ENCODE measurements at places on chromosomes 4 and X.
A peak's percentile ranks its signal among the peaks of the same experiment; 100 is the strongest.

GRCh38 chrX:29870608-29871007 is 344.8 kb upstream of the MAGEB2 start:
- DNase-seq: no peak

GRCh38 chr4:83964996-83965541 is 429.2 kb downstream of the GPAT3 start:
- DNase-seq: no peak

DNA sequence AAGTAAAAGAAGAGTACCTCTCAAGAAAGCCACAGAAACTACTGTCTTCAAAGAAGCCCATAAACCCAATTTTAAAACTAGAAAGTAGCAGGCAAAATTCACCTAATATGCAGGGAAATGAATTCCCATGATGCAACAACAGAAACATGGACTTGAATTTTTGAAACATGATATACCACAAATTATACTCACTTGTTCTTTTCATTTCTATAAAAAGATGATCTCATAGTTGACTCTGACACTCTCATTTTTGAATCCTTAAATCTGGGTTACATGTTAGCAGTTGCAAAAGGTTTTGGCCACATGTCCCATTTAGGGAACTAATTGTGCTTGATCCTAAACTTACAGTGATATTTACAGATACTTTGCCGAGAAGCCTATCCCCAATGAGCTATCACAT is 1130.8 kb downstream of the FAT4 start:
- no peak for DNase-seq

- no peak for DNase-seq
Observed at GRCh38 chr4:159291176-159291575, 188.3 kb downstream of the RAPGEF2 start.

DNA sequence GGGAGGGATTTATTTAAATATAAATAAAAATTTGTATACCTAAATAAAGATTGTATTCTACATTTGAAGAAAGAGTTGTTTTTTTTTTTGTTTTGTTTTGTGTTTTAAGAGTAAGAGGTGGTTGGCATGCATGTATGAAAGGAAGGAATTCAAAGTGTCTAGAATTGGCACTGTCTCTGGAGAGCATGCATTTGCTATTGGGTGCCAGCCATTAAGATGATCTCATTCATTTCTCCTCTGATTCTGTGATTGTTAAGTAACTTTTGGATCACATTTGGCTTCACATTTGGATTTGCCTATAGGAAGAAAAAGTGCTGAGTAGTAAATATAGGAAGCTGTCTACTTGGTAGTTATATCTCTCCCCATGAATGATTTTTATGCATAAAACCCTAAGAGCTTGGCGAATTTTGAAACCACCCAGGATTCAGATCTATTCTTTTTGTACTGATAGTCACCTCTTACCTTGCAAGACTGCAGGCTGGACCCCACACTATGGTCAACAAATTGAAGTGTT is 7.8 kb upstream of the BOD1L1 start:
- DNase-seq: no peak

- DNase-seq: no peak
Observed at GRCh38 chr4:121397434-121397833, 16.6 kb upstream of the QRFPR start.

DNA sequence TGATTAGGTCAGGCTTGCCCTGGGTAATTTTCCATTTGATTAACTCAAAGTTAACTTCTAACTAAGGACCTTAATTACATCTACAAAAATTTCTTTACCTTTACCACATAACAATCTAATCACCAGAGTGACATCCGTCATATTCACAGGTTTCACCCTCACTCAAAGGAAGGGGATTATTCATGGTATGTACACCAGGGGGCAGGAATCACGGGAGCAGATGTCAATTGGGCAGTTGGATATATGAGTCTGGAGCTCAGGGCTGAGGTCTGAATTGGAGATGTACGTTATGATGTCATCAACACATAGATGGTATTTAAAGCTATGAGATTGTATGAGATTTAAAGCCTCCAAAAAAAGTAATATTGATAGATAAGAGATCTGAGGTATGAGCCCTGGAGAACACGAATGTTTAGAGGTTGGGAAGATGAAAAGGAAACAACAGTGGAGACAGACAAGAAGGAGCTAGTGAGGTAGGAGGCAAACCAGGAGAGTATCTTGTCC is 52.9 kb downstream of the PGRMC1 start:
- DNase-seq: no peak

GRCh38 chr4:55161739-55162138 is 36.3 kb upstream of the KDR start:
- no peak for DNase-seq

- DNase-seq: no peak
Observed at GRCh38 chr4:153081006-153081580, 123.2 kb upstream of the TRIM2 start.

GRCh38 chrX:136275553-136275952 is 24.4 kb upstream of the MAP7D3 start:
- no peak for DNase-seq

GRCh38 chrX:77949840-77950239 is 19.6 kb downstream of the PGAM4 start:
- DNase-seq: no peak

- no peak for DNase-seq
Observed at GRCh38 chr4:114217150-114217817, 237.8 kb upstream of the ARSJ start.

DNA sequence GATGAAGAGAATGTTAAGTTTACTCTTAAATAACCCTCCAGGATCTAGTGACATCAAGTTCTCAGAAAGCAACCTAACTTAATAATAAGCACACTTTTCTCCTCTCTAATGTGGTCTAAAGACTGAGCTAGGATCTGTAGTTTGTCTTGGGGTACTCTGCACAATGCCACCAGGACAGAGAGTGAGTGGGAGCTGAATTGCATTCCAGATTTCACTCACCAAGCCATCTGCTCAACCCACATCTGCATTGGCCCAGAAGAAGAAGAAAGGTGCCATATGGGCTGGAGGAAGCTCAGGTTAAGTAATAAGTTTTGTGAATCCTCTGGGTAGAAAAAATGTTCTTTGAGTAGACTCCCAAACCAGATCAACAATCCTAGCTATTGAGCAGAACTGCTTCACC is 384.6 kb downstream of the PPP3CA start:
- DNase-seq: no peak

- DNase-seq: no peak
Observed at GRCh38 chr4:189113389-189113888, 827.2 kb upstream of the FRG1 start.

DNA sequence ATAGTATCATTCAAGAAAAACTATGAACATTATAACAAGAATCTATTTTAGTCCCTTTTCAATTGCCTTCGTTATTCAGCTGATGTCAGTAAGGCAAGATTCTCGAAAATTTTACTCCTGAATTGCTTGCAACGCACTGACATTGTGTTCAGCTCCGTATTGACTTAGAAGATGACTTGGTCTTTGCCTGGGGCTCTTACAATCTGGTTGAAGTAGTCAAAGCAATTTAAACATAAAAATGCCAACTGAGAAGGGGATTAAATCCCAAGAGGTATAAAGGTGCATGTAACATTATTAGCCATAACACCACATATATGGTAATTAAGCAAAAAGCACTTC is 507.1 kb downstream of the CENPC start:
- DNase-seq: no peak

DNA sequence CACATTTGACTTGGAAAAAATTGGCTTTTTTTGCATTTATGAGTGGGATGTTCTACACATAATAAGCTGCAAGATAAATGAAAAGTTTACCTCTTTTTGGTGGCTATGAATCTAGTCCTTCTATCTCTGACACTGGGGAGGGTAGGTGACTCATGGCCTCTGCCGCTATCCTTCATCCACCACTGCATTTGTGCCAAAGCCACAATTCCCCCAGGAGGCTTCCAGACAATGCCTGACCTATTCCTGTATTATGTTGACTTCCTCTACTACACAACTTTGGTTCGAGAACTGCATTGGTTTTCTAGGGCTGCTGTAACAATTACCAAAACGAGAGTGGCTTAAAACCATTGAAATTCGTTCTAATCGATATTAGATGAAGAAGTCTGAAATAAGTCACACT is 245.6 kb downstream of the TRAM1L1 start:
- DNase-seq: no peak

GRCh38 chr4:77662396-77662795 is 56.8 kb downstream of the CXCL13 start:
- DNase-seq: no peak

- DNase-seq: no peak
Observed at GRCh38 chrX:25925946-25926345, 212.2 kb upstream of the MAGEB18 start.

GRCh38 chrX:22300130-22300529 is 27.4 kb downstream of the CBLL2 start:
- peak; percentile 44 for DNase-seq

- no peak for DNase-seq
Observed at GRCh38 chr4:59102311-59102710, 1992.1 kb upstream of the IGFBP7 start.

DNA sequence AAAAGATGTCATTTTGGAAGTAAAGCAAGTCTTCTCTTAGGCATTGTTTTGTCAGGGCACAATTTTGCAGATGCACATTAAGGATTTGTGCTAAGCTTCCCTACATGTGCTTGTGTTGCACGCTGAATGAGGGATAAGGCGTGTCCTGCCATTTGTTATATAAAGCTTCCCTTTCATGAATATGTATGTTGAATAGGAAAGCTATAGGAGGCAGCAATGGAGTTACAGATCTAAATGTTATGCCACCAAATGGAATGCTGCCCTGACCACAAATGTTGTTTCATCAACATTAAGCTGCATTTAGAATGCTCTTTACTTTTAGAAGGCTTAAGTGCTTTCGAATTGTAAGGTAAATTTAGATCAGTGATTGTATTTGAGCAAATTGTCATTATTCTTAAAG is 20.9 kb downstream of the SGMS2 start:
- no peak for DNase-seq

DNA sequence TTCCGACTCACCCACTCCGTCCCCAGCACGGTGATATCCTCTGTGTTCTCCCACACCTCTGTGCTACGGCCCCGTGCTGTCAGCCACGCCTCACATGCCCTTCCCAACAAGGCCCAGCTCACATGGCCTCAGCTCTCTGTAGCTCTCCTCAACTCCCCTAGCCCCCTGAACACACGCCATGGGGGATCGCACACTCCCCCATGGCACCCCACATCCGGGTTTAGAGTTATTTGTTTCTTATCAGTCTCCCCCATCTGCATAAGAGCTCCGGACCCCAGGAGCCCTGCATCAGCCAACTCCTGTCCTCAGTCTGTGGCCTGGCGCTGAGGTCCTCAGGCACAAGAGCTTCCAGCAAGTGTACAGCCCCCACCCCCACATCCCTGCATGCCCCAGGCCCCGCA is 7.0 kb downstream of the C4orf50 start:
- peak; percentile 46 for DNase-seq

GRCh38 chr4:145769450-145770037 is 89.6 kb downstream of the C4orf51 start:
- DNase-seq: no peak

GRCh38 chrX:19839770-19840254 is 47.6 kb downstream of the SH3KBP1 start:
- peak; percentile 67 for DNase-seq

DNA sequence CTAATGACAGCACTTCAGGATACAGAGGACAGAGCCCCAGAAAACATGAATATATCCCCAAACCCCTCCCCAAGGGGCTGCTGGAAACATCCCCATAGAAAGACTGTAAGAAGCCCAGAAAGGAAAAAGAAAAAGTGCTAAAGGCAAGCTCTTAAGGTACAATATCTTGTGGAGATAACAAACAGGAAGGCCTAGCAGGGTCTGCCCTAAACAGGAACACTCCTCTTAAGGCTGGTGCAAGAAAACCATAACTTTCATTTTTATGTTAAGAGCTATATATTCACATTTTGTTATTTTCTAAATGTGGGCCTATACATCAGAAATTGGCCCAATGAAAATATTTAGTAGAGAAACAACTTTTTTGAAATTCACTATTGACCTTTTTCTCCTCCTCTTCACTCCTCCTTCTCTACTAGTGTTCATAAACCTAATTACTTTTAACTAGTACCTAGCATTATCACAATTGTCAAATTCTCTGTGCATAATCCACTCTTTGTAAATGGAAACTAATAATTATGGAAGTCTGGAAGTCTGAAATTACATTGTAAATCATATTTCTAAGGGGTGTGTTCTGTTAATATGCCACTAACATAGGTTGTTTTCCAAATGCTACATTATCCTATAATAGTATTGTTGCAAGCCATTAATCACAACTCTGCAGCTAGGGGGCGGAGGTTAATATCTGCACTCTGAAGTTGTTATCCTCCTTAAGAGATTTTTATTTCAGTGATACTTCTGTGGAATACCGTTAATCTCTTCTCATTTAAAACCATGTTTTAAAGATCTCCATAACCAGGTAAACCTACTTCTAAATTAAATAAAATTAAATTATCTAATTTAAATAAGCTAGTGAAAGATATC is 59.8 kb downstream of the CASK start:
- DNase-seq: no peak

DNA sequence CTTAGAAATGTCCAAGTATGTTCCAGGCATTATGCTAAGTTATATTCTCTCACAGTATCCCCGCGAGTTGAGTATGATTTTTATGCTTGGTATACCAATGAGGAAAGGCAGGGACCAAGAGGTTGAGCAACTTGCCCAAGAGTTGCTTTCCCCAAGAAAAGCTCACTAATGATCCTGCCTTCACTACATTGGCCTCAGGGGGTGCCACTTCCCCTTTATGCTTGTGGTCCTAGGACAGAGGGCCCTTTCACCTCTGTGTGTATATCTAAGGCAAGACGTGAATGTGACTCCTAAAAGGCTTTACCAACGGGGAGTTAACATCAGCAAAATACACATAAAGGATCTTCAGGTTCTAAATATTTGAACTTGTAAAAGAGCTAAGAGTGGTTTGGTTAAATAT is 164.4 kb upstream of the CPEB2 start:
- peak; percentile 44 for DNase-seq

- no peak for DNase-seq
Observed at GRCh38 chr4:105194328-105195231, 47.9 kb downstream of the TET2 start.

DNA sequence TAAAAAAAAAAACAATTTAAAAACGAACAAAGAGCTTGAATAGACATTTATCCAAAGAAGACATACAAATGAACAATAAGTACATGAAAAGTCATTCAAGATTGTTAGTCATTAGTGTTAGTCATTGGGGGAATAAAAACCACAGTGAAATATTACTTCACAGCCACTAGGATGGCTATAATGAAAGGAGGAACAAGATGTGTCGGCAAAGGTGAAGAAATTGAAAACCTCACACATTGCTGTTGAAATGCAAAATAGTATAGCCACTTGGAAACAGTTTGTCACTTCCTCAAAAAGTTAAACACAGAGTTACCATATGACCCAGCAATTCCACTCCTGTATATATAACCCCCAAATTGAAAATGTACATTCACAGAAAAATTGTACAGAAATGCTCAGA is 45.2 kb upstream of the SLC39A8 start:
- DNase-seq: peak; percentile 90

GRCh38 chrX:129091097-129091496 is 432.2 kb downstream of the SMARCA1 start:
- no peak for DNase-seq

Data from Kasumi-1 (cell line).